ACHN (cell line): ENCODE measurements at places on chromosomes 2 and 18.

- DNase-seq, result no peak
Measured at GRCh38 chr2:95327861-95328260, 30.7 kb downstream of the KCNIP3 start.

DNA sequence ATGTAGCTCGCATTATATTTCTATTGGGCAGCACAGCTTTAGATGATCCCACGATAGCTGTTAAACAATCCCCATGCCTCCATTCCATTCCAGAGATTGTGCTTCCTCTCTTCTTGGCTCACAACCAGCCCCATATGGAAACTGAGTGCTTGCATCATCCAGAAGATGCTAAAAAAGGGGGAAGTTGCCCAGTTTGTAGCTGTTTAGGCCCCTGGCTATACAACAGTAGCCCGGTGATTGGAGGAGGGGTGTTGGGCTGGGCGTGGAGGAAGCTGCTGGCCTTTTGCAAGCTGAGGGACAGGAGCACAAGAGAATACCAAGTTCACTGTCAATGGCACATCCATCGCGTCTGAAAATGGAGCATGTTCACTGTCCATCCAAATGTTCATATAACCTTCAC is 360.2 kb downstream of the ALK start:
- no peak for DNase-seq

DNA sequence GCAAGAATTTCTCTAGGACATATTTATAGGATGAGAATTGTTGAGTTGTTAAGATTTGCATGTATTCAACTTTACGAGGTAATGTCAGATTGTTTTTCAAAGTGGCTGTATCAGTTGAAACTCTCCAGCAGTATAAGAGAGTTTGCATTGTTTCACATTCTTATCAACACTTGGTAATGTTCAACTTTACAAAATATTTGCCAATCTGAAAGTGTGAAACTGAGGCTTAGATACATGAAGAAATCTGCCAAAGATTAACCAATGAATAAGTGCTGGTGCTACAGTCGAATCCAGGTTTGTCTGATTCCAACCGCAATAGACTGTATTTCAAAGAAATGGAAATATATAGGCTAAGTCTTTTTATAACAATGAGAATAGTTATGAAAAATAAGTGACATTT is 117.0 kb downstream of the EHBP1 start:
- peak; percentile 82 for DNase-seq

DNA sequence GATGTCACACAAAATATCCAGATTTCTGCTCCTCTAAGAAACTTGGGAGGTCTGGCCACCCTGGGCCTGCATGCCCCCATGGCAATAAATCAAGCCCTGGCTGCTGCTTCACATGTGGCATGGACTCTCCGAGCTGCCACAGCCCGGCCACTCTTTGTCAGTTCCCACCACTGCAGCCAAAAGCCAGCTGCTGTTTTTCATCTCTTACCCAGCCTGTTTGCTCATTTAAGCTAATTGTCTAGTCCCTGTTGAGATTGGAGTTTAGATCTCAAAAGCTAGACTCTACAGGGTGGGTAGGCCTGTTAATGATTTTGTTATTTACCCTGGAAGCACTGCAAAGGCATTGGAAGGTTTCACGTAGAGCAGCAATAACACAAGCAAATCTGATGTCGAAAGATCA is 20.9 kb upstream of the ANXA4 start:
- no peak for DNase-seq

- no peak for DNase-seq
Measured at GRCh38 chr18:25137197-25137472, 214.8 kb downstream of the ZNF521 start.

- no peak for DNase-seq
Measured at GRCh38 chr2:97935719-97936161, 60.0 kb downstream of the TMEM131 start.

- no peak for DNase-seq
Measured at GRCh38 chr18:1253827-1254226, 349.2 kb downstream of the ADCYAP1 start.

GRCh38 chr2:117128461-117128860 is 686.0 kb upstream of the DDX18 start:
- no peak for DNase-seq

DNA sequence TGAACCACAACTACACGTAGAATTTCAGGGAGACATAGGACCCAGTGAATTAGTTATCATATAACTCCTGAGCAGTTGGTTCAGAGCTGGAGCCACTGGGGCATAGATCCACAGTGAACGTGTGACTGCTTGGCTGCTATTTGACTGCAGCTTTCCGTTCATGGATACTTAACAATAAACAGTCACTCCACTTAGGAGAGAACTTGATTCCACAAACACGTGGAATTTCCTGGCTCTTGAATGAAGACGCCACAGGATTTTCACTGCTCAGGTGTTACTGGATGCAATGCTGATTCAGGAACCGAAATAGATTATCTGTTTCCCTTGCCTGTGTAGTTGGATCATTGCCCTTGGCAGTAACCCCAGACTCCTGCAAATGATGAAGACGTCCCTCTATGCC is 679.1 kb upstream of the ZEB2 start:
- peak; percentile 78 for DNase-seq

GRCh38 chr18:49788327-49788898 is 24.9 kb downstream of the ACAA2 start:
- DNase-seq, result peak; percentile 22

DNA sequence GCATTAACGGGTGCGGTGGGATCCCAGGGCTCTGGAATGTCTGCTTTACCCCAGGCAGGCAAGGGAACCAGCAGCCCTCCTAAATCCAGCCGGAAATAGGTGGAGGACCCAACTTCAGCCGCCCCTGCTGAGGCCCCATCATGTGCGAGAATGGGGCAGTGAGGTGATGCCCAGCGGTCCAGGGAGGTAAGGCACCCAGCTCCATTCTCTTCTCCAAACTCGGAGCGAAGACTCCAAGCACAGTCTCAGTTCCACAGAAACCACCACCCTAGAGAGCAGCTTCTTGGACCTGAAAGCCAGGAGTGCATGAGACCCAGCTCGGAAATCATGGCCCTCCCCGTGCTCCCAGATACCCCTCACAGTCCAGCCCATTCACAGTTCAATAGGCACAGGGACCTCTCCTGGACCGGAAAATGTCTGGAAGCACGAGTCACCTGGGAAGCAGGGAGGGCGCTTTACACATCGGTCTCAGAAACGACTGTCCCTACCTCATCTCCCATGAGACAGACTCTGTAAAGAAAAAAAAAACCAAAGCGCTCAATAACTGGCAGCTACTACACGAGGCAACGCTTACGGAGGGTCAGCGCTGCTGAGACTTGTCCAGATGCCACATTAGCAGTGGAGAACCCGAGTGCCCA is 2.0 kb downstream of the SDC1 start:
- DNase-seq, result no peak

GRCh38 chr2:69628325-69629021 is 15.1 kb downstream of the AAK1 start:
- DNase-seq, result no peak

GRCh38 chr2:193566276-193566675 is 1371.5 kb upstream of the TMEFF2 start:
- DNase-seq, result no peak

- no peak for DNase-seq
Measured at GRCh38 chr2:216399621-216400020, 12.7 kb upstream of the SMARCAL1 start.

GRCh38 chr18:21865043-21865442 is 124.5 kb downstream of the MIB1 start:
- DNase-seq, result no peak

GRCh38 chr18:8812631-8813030 is 107.3 kb downstream of the MTCL1 start:
- DNase-seq, result no peak

DNA sequence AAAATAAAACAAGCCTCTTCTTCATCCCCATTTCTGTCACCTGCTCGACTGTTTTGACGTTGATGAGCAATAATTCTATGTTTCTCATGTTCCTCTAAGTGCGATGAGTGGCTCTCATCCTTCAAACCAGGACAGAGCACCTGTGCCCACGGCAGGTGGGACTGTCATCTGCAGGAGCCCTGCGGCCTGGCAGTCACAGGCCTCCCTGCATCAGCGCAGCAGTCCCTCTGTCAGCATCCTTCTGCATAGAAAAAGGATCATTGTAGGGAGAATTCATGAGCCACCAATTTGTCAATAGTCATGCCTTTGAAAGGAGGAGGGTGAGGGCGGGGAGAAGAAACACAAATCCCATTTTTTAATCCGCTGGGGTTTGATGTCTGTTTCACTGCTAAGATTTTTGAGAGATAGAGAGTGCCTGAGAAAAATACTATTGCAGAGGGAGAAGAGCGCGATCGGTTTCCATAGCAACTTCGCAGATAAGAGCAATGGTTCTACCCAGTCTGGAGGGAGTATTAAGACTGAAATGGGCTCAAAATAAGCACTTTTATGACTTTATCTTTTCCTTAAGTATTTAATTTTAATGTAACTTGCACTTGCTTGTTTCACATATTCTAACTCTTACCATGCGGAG is 234.3 kb upstream of the NCKAP5 start:
- no peak for DNase-seq

GRCh38 chr2:136242100-136242499 is 124.2 kb upstream of the CXCR4 start:
- no peak for DNase-seq

GRCh38 chr2:73239776-73240175 is 5.7 kb downstream of the CCT7 start:
- no peak for DNase-seq
